Type B pancreatic cell (in vitro differentiated cells): ENCODE measurements at places on chromosomes 6 and 20.

GRCh38 chr6:44514576-44515193 lies 127.2 kb downstream of the CDC5L start:
- no peaks in the 10 kb centered on the region for H3K4me1 ChIP-seq
- peak; percentile 32 for DNase-seq
- no peak overlapping the region for H3K27ac ChIP-seq
- no peaks in the 10 kb centered on the region for H3K36me3 ChIP-seq
- H3K27me3 ChIP-seq = peaks cover 24% of the 10 kb centered on the region
- H3K4me3 ChIP-seq = no peak overlapping the region

DNA sequence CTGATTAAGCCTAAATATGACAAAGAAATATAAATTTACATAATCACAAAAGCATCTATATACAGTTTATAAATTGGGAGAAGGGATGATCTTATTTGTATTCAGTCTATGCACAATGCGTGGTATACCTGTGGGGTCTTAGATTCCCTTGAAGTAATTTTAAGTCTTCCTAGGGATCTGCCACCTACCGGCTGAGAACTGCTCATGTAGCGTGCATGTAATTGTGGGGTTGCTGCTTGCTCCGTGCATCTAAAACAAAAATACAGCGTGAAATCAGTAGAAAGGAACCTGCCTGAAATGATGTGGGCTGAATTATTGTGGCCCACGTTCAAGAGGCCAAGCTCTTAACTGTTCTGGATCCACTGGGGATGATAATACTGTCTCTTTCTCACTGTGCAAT lies 187.3 kb downstream of the MBOAT1 start:
- no peak for DNase-seq
- H3K27me3 ChIP-seq = peaks cover 3% of the 10 kb centered on the region
- H3K27ac ChIP-seq = no peak overlapping the region
- H3K4me3 ChIP-seq = no peak overlapping the region
- no peaks in the 10 kb centered on the region for H3K36me3 ChIP-seq

- no peaks in the 10 kb centered on the region for H3K4me1 ChIP-seq
- H3K27me3 ChIP-seq = peaks cover 4% of the 10 kb centered on the region
- H3K27ac ChIP-seq = no peak overlapping the region
- no peaks in the 10 kb centered on the region for H3K36me3 ChIP-seq
- no peak for DNase-seq
Observed at GRCh38 chr6:31933537-31933936, 6.0 kb downstream of the C2 start.

GRCh38 chr6:106511288-106512047 lies 117.8 kb downstream of the RTN4IP1 start:
- H3K4me1 ChIP-seq = peaks cover 17% of the 10 kb centered on the region
- H3K36me3 ChIP-seq = no peaks in the 10 kb centered on the region
- peak overlapping the region; percentile 88 for H3K4me3 ChIP-seq
- H3K27me3 ChIP-seq = peaks cover 83% of the 10 kb centered on the region
- peak overlapping the region; percentile 13 for H3K27ac ChIP-seq

DNA sequence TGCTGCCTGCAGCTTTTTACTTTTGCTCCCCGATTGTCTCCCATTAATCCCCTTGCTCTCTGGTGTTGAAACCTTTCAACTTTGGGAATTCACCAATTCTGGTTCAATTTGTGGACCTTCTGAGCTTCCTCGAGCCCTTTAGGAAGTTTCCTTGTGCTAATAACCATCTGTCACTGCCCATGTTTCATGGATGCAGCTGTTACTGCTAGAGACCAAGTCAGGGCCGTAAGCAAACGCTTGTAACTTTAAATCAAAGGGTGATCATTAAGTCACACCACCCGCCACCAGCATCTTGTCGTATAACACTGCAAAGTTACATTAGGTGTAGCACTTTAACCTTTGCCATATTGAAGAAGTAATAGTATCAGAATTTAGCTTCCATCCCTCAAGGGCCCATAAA lies 268.3 kb upstream of the SASH1 start:
- no peak for DNase-seq
- no peak overlapping the region for H3K27ac ChIP-seq
- H3K4me1 ChIP-seq = peaks cover 9% of the 10 kb centered on the region
- peaks cover 3% of the 10 kb centered on the region for H3K27me3 ChIP-seq

GRCh38 chr6:38554700-38555413 lies 84.9 kb downstream of the BTBD9 start:
- H3K27ac ChIP-seq = no peak overlapping the region
- H3K27me3 ChIP-seq = no peaks in the 10 kb centered on the region
- no peaks in the 10 kb centered on the region for H3K36me3 ChIP-seq

- no peak overlapping the region for H3K4me3 ChIP-seq
- H3K27me3 ChIP-seq = no peaks in the 10 kb centered on the region
- H3K27ac ChIP-seq = peak overlapping the region; percentile 76
- peaks cover 11% of the 10 kb centered on the region for H3K4me1 ChIP-seq
- DNase-seq = no peak
Observed at GRCh38 chr6:38155144-38155543, 335.6 kb downstream of the ZFAND3 start.

DNA sequence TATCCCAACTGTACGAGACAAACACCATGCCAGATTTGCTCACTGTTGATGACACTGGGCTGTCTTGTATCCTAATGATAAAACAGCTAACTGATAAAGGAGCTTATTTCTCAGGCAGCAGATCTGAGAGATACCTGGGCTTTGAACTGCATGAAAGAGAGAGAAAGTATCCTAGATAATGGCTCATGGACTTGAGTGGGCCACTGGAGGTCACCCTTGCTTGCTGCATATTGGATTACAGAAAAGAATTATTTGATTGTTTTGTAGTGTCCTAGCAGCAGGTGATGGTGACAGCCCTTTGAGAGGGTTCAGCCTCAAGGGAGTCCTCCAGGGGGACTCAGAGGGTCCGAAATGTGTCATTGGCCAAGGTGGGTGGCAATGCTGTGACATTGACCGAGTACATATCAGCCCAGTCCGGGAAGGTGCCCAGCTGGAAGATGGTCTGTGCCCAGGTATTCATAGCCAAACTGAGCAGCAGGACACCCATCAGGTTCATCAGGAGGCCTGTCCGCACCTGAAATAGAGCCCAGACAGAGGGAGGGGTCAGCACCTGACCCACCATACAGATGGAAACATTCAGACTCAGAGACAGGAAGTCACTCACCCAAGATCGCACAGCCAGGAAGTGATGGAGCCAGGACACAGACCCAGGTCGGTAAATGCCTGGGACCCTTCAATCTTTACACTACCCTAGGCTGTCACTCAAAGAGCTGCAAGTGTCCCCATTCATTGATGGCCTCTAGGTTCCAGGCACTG lies 9.4 kb upstream of the OCSTAMP start:
- H3K4me3 ChIP-seq = no peak overlapping the region
- H3K27me3 ChIP-seq = peaks cover 4% of the 10 kb centered on the region
- H3K27ac ChIP-seq = no peak overlapping the region
- H3K4me1 ChIP-seq = no peaks in the 10 kb centered on the region

DNA sequence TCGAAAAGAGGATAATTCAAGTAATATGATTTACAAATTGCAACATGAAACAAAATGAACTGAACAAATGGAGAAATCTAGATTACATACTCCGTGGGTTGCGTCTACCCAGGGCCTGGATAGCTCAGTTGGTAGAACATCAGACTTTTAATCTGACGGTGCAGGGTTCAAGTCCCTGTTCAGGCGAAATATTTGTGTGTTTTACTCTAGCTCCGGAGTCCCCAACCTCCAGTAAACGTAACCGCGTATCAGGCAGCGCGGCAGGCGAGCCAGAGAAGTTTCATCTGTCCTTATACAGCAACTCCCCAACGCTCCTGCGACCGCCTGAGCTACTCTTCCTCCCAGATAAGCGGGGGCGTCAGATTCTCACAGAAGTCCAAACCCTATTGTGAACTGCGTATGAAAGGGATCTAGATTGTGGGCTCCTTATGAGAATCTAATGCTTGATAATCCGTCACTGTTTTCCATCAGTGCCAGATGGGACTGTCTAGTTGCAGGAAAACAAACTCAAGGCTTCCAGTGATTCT lies 176.1 kb downstream of the TRIM27 start:
- peak overlapping the region; percentile 56 for H3K4me3 ChIP-seq
- no peak for DNase-seq
- H3K4me1 ChIP-seq = no peaks in the 10 kb centered on the region
- H3K27me3 ChIP-seq = peaks cover 90% of the 10 kb centered on the region

DNA sequence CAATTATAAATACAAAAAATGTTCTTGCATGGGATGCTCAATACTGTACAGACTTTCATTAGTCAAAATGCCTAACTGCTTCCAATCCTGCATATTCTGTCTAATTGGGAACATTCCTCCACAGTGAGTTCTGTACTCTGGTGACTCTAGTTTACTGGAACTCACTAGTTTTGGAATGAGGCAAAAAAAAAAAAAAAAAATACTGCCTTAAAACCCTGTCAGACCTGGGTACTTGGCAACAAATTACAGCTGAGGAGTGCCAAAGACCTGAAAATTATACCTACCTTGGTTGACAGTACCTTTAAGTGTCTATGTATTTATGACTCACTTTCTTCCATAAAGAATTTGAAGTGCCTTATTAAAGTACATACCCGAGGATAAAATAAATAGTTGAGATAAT lies 276.7 kb downstream of the FARS2 start:
- H3K4me3 ChIP-seq = no peak overlapping the region
- no peak for DNase-seq
- no peak overlapping the region for H3K27ac ChIP-seq
- H3K36me3 ChIP-seq = no peaks in the 10 kb centered on the region
- no peaks in the 10 kb centered on the region for H3K27me3 ChIP-seq

DNA sequence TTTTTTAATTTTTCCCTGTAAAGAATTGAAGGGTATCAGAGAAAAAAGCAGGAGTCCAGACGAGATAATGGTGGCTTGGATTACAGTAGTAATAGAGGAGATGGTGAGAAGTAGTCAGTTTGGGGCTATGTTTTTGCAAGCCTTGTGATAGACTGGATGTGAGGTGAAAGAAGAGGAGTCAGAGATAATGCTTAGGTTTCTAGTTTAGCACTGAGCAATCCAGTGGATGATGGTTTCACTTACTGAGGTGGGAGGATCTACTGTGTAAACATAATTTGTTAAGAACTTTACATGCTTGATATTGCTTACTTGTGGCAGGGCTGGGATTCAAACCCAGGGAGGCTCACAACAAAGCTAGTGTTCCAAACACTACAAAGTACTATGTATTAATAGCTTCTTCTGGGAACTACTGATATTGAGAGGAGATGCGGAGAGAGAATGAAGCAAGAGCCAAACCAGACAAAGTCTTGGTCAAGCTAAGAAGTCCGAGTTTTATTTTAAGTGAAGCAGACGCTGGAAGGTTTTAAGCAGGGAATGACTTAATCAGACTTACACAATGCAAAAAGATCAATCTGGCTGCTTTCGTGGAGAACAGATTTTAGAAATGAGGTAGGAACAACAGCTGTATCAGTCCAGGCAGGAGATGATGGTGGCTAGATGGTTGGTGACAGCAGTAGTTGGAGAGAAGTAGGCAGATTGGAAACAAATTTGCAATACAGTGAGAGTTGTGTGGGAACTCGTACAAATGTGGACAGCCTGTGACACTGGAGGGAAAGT lies 58.0 kb downstream of the ZFAND3 start:
- H3K4me3 ChIP-seq = no peak overlapping the region
- peaks cover 5% of the 10 kb centered on the region for H3K36me3 ChIP-seq
- no peak for DNase-seq
- H3K4me1 ChIP-seq = peaks cover 56% of the 10 kb centered on the region
- H3K27ac ChIP-seq = no peak overlapping the region

DNA sequence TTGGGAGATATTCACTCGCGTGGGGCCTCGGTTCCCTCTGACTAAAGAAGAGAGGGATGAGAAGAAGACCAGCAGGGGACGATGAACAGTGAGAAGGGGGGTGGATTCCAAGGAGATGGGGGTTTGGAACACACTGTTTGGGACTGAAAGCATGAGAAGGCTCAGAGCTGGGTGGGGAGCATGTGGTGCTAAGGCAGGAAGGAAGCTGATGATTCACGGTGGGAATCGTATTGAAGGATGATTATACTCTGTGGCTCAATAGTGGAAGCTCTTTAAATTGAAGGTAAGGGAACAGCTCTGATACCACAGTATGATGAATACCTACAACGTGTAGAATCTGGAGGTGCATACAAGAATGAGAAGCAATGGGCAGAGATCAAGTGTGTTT lies 117.5 kb upstream of the KCNK16 start:
- no peak overlapping the region for H3K4me3 ChIP-seq
- H3K4me1 ChIP-seq = no peaks in the 10 kb centered on the region
- no peak for DNase-seq
- H3K36me3 ChIP-seq = no peaks in the 10 kb centered on the region
- H3K27me3 ChIP-seq = no peaks in the 10 kb centered on the region

DNA sequence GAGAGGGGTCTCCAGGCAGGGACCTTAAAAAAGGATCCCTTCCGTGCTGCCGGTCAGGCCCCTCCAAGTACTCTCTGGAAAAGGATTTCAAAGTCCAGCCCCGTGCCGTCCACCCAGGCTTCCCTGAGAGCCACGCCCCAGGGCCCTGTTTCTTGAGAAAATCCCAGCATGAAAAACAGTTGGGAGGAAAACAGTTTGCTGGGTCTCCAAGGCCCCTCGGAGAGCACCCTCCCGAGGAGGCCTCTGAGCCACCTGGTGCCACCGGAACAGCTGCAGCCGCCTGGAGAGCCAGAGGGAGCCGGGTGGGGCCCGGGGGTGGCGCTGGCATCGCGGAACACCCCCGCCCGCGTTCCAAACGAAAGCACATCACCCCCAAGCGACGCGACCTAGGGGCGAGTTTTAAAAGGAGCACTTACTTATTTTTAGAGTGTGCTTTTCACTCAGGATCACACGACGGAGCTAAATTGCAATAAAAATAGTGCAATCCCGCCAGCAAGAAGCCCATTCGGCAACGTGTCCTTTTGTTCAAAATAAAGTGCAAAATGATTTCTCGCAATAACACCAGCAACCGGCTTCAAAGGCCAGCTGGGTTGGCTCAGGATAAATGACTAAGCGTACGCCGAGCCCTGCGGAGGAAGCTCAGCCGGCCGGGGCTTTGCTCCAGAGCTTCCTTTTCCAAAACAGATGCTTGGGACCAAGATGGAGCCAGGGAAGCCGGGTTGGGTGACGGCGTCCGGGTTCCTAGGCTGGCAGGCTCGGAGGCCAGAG lies 64.2 kb downstream of the YTHDF1 start:
- H3K4me1 ChIP-seq = no peaks in the 10 kb centered on the region
- H3K27me3 ChIP-seq = peaks cover 43% of the 10 kb centered on the region
- no peak overlapping the region for H3K27ac ChIP-seq
- no peak for DNase-seq
- H3K4me3 ChIP-seq = no peak overlapping the region

- H3K27ac ChIP-seq = peak overlapping the region; percentile 75
- DNase-seq = no peak
- H3K4me1 ChIP-seq = peaks cover 6% of the 10 kb centered on the region
- H3K27me3 ChIP-seq = no peaks in the 10 kb centered on the region
- H3K4me3 ChIP-seq = peak overlapping the region; percentile 1
Observed at GRCh38 chr6:138465007-138465645, 34.2 kb downstream of the NHSL1 start.

GRCh38 chr20:31720486-31721407 lies 1.9 kb downstream of the BCL2L1 start:
- H3K27ac ChIP-seq = peak overlapping the region; percentile 99
- peaks cover 56% of the 10 kb centered on the region for H3K36me3 ChIP-seq
- H3K4me1 ChIP-seq = peaks cover 65% of the 10 kb centered on the region
- H3K27me3 ChIP-seq = no peaks in the 10 kb centered on the region
- no peak for DNase-seq
- peak overlapping the region; percentile 92 for H3K4me3 ChIP-seq
